ENCODE measurements at places on chromosomes 11 and 22. TPM values are rescaled to one million over a fixed set of nuclear protein-coding genes. Genes with fewer than 3 reads are reported as not detected.

- no peak for DNase-seq
Measured at GRCh38 chr22:43235445-43236409, 48.8 kb upstream of the TTLL12 start.

- DNase-seq, result no peak
Measured at GRCh38 chr22:41314821-41315220, 13.5 kb downstream of the ZC3H7B start.

GRCh38 chr11:71286701-71287643, 34.6 kb upstream of the SHANK2 start:
- DNase-seq, result no peak

The IMMP1L gene
- total RNA-seq, result 18.1 TPM
